GM12865 (cell line): ENCODE measurements at places on chromosomes 3 and 15.

- no peak for DNase-seq
These were observed 51.2 kb downstream of the CHAC1 start for GRCh38 chr15:41004490-41004889.

DNA sequence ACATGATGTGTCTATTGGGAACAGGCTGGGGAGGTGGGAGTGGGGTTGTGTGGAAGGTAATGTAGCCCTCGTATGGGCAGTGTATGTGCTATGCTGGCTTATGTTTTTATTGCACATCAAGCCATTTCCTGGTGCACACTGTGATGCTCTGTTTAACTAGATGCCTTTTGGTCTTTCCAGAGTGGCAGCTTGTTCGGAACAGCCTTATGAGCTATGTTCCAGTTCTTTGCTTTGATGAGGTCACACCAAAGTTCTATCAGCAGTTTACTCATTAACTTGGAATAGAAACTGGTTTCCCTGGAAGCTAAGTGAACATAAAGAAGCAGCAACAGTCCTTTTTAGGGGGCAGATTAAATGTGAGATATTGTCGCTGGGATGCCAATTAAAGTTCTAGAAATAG, 133.9 kb downstream of the DIPK2A start:
- DNase-seq: no peak

DNA sequence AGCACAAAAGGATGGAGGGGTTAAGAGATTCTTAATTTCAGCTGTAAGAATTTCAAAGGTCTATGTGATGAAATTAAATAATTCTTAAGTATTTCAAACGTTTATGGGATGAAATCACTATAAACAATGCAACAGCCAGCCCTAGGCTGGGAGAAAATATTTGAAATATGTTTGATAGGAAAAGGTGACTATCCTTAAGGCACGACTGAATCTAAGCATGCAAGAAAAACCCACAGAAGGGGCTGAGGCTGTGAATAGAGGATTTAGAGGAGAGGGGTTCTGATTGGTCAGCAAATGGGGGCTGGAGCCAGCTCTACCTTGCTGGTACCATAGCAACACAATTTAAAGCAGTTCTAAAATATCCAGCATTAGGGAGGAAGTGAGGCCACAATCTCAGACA, 220.8 kb upstream of the ATP10A start:
- DNase-seq: no peak

DNA sequence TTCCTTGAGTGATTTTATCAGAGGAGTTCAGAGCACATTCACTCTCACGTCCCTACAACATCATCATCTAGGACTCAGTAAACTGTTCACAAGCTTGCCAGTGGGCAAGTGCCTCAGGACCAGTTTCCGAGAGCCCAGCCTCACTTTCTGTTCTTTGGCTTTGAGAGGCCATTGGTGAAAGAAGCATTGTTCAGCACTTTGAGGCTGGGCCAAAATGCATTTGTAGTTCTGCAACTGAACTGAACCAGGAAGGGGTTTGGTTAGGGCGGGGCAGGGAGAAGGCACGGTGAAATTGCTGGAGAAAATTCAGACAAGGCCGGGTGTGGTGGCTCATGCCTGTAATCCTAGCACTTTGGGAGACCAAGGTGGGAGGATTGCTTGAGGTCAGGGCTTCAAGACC, 222.1 kb upstream of the CHRM5 start:
- DNase-seq: no peak

GRCh38 chr3:171753665-171754408, 56.4 kb downstream of the PLD1 start:
- DNase-seq: peak; percentile 9

- DNase-seq: no peak
These were observed 25.1 kb downstream of the NBEAL2 start for GRCh38 chr3:47004369-47005211.

DNA sequence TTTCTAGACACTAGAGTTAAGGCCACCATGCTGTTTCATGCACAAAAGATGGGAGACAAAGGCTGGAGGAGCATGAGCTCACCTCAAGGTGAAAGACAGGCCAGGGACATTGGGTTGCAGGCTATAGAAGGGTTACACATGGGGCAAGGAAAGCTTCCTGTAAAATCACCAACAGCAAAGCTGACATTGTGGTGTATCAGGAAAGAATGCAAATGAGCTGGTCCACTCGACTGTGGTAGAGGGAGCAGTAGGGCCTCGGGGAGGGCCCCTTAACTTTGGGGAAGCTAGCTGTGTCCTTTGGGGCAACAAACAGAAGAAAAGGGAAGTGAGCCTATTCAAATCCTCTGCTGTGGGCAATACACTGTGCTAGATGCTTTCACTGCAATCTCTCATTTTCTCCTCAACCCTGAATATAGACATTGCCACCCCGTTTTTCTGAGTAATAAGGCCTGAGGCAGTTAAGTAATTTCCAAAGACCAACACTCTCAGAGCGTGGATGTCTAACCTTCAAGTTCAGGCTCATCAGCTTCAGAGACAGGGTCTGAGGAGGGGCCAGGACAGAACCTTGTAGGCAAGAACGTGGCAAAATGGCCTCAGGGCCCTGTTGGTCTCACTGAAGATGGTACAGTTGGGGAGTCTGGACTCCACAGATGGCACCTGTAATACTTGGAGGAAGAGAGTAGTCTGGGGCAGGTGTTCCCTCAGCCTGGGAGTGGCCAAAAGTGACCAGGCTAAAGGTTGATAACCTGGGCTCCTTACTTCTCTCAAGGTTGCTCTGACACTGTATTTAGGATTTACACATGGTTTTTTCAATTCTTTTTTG, 24.1 kb downstream of the CX3CR1 start:
- DNase-seq: peak; percentile 90

GRCh38 chr15:41780266-41780665, 6.0 kb downstream of the MAPKBP1 start:
- DNase-seq: no peak

DNA sequence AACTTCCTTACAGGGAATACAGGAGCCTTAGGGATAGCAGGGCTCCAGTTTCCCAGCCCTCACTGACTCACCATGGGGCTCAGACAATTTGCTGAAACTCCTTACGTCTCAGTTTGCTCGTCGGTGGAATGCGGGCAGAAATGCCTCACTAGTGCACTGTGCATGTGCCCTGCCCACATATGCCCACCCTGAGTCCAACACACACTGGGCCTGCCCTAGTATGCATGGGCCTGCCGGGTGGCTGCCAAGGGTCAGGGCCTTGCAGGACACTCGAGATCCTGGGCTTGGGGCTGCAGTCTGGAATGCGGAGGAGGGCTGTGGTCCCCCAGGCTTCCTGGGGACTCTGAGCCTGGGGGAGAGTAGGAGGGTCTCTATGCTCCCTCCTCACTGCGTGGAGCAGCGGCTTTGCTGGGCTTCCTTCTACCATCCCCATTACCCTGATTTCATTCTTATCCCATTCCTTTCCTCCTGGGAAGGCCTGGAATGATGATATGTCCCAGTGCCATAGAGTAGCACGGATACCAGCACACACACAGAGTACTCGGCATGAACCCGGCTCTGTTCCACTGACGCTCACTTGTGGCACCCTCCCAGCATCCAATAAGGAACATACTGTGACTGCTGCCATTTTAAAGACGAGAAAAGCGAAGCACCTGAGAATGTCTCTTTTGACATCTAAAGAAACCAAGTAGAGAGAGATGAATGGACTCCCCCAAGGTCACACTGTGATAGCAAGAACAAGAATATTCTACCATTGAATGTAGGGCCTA, 124.2 kb downstream of the ASB7 start:
- no peak for DNase-seq

DNA sequence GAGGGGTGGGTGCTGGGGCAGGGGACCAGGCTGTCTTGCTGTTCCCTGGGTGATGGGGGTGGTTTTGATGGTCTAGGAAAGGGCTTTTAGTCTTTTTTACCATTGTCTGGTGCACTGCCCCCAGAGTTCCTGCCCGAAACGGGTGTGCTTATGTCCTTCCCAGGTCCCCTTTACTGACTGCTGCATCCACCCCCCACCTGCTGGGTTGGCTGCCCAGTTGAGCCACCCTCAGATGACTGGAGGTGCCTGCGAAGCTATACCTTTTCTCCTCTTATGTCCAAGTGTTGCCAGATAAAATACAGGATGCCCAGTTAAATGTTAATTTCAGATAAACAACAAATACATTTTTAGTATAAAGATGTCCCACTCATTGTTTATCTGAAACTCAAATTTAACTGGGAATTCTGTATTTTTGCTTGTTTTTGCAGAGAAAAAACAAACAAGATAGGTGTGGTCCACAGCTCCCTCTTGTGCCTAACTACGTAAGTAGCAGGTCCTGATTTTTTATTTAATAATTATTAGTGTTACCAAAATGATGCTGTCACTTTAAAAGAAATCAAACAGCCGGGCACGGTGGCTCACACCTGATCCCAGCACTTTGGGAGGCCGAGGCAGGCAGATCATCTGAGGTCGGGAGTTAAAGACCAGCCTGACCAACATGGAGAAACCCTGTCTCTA, 6.1 kb upstream of the RPP14 start:
- peak; percentile 47 for DNase-seq

- DNase-seq: no peak
These were observed 110.8 kb upstream of the LIPC start for GRCh38 chr15:58321034-58321433.

- no peak for DNase-seq
These were observed 343.0 kb upstream of the TGFBR2 start for GRCh38 chr3:30263238-30263924.

- DNase-seq: no peak
These were observed 1097.3 kb upstream of the EPHA6 start for GRCh38 chr3:95717048-95717447.

DNA sequence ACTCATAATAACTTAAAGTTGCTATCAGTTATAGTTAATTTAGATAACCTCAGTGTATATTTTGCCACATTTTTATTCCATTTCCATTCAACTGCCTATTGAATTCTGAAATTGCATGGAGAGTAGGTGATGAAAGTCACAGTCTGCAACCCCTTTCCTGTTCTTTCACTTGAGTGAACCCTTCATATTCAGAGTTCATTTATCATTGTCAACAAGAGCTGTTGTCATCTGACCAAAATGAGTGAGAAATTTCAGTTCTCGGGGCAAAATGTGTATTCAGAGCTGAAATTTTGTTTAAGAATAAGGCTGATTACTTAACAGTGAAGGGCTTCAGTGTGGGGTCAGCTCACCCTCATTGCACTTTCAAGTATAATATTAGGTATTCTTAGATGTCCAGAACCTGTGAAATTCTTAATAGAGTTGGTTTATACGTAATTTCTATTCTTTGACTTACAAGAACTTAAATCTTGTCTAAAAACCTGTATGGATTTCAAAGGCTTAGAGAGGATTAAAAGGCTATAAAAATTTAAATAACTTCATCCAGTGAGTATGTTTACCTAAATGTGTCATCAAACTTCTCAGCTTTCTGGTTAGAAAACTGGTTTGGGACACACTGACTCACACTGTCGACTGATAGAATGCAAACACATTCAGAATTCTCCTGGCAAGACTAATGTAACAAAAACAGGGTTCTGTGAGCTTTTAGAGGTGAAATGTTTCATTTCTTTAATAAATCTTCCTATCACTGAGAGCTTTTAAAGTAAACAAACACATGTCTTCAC, 92.2 kb downstream of the CMSS1 start:
- peak; percentile 4 for DNase-seq

DNA sequence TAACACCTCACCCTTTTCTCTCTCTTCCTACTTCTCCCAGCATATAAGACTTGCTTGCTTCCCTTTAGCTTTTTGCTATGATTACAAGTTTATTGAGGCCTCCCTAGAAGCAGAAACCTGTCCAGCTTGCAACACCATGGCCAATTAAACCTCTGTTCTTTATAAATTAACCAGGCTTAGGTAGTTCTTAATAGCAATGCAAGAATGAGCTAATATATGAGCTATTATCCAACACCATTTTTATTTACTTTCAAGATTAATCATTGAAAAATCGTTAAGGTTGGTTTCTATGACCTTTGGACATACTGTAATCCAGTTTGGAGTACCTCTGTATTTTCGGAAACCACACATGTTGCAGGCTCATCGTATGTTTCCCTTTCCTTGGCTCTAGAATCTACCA, 643.1 kb downstream of the ZPLD1 start:
- DNase-seq: no peak

DNA sequence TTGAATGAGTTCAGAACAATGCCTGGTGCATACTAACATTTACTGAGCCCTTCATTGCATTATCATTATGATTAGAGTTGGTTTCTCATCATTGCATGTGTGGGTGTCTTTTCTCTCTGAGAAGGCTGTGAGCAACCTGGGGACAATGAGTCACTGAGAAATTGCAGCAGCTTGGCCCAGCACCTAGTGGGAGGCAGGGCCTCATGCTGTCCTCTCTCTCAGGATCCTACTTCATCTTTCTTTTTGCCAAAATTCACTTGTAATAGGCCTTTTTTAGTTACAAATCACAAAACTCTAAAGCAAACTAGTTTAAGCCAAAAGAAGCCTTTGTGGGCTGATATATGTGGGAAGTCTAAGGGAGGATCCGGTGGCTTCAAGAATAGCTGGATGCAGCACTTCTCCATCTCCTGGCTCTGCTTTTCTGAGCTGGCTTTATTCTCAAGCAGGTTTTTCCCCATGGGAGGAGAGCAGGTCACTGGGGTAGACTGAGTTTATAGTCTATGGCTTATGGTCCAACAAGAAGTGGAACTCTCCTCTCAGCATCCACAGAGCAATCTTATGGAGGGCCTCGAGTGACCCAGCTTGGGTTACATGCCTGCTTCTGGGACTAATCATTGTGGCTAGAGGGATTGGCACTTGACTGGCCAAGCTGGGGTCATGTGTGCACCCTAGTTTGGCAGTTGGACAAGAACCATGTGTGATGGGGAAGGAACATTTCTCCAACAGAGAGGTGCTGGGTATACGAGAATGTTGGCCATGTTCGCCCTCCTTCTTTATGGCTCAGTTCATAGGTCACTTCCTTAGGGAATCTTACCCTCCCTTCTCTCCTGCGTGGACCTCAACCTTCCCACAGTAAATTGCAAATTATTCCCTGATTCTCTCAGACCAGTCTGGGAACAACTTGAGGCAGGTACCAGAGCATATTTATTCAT, 8.7 kb upstream of the CAMK1 start:
- DNase-seq: no peak

DNA sequence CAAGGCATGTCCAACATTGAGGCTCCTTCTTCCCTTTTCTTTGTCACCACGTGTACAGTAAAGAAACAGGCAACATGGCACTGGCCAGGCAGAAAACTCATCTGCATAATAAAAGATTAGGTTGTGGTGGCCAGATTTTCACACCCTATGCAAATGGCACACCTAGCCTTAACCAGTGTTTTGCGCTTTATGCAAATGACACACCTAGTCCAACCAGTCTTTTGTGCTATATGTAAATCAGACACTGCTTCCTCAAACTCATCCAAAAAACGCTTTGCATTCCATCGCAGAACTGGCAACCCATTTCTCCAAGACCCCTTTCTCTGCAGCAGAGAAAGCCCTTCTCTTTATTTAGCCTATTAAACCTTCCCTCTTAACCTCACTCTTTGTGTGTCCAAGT, 109.1 kb downstream of the ZNF385D start:
- DNase-seq: no peak

DNA sequence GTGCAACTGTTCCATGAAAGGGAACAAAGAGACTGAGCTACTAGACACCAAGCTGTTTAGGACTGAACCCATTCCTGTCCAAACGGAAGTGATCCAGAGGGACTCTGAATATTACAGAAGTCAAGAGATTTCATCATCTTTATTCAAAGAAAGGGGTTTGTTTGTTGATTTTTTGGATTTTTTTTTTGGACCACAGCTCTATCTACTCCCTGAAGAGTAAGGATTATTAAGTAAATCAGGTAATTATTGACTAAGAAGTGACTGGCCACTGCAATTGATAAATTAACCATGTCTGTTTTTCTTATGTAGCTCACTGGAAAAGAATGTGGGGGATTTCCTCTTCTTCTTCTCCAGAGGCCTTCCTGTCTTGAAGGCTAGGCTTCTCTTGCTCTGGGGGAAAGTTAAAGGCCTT, 146.6 kb upstream of the TPM1 start:
- no peak for DNase-seq

GRCh38 chr15:40549894-40550293, 14.9 kb downstream of the CCDC32 start:
- DNase-seq: peak; percentile 44
